ENCODE measurements at places on chromosomes 11 and 22.

DNA sequence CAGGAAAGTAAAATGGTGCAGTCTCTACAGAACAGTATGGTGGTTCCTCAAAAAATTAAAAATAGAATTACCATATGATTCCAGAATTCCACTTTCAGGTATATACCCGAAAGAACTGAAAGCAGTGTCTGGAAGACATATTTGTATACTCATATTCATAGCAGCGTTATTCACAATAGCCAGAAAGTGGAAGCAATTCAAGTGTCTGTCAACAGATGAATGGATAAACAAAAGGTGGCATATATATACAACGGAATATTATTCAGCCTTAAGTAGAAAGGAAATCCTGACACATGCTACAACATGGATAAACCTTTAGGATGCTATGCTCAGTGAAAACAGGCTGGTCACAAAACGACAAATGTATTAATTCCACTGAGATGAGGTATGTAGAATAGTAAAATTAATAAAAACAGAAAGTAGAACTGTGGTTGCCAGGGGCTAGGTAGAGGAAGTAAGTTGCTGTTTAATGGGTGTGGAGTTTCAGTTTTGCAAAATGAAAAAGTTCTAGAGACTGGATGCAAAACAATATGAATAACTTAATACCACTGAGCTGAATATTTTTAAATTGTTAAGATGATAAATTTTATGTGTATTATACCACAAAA, 14.5 kb downstream of the SAA1 start:
- DNase-seq = no peak

GRCh38 chr11:2416765-2417164, 16.2 kb downstream of the TSSC4 start:
- DNase-seq = no peak

- no peak for DNase-seq
Observed at GRCh38 chr11:61524446-61524845, 15.9 kb downstream of the LRRC10B start.

GRCh38 chr11:26964339-26964738, 29.6 kb upstream of the FIBIN start:
- no peak for DNase-seq

GRCh38 chr11:6655790-6656583, at the start of gene DCHS1:
Gene DCHS1, minus strand, starts transcription at chr11:6655809. Its CDS starts 14,196 bp downstream, at chr11:6641613.
- DNase-seq = no peak

GRCh38 chr11:60502221-60502775, 9.7 kb downstream of the MS4A12 start:
- DNase-seq = no peak

DNA sequence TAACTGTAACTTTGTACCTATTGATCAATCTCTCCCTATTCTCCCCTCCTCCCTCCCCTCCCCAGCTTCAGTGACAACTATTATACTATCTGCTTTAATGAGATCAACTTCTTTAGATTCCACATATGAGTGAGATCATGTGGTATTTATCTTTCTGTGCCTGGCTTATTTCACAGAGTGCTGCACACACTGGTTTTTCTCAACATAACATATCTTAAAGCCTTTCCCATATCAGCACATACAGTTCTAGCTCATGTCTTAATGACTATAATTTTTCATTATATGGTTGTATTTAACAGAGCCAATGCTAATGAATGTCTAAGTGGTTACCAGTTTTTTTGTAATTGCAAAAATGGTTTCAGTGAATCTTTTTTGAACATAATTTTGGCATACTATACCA, 340.3 kb upstream of the DDI1 start:
- DNase-seq = no peak

DNA sequence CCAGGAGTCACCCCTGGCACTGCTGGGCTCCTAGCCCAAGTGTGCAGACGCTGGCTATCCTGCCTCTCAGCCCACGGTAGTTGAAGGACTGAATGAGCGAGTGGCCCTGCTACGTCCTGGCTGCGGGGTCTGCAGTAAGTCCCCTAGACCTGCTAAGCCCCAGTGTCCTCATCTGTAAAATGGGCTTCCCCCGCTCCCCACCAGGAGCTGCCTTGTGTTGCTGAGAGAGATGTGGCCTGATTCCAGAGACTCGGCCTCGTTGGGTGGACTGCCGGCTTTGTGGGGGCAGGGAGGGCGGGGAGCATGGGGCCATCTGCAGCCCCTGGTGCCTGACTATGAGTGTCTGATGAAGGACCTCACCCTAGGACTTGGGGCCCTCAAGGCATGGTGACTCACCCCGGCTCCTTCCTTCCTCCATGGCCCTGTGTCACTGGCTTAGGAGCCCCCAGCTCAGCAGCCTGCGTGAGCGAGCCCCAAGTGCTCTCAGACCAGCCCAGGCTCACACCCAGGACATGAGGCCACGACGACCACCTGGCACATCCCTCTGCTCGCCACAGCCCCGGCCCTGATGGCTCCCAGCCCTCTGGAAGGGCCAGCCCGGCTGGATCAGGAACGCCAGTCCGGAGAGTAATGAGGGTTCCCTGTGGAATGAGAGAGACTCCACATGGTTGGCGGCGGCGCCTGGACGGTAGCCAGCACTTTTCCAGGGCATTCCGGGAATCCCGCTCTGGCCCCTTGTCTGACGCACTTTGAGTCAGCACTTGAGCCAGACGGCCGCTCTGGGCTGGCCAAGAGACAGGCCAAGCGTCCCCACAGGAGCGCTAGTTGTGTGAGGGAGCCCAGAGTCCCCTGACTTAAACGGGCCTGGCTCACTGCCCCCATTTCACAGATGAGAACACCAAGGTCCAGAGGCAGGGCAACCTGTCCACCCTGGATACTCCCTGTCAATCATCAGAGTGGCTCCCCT, 50.5 kb upstream of the SHISAL1 start:
- peak; percentile 97 for DNase-seq

DNA sequence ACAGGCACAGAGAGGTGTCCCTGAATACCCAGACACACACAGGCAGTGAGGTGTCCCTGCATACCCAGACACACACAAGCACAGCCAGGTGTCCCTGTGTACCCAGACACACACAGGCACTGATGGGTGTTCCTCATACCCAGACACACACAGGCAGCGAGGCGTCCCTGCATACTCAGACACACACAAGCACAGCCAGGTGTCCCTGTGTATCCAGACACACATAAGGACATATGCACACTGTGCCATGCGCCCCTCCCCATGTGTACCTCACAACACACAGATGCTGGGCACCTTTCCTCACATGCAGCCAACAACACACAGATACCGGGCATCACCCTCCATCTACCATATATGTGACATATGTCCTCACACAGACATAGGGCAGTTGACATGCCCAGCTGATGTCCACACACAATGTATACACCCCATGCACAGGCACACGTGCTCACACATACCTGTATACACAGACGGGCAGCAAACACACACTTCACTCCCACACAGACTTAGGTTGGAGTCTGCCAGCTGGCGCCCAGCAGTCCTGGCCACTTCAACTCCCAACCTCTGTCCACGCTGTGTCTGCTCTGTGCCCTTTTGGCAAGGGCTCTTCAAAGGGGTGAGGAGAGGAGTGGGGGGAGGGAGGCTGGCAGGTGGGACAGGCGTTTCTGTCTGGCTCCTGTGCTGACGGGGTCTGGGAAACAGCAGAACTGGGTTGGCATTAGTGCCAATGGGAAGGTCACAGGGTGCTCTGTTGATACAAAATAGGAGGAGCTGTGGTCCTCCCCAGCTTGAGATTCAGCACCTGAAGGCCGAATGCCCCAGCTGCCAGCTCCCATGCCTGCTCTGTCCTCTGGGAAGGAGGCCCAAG, 69.4 kb upstream of the ALX4 start:
- no peak for DNase-seq

DNA sequence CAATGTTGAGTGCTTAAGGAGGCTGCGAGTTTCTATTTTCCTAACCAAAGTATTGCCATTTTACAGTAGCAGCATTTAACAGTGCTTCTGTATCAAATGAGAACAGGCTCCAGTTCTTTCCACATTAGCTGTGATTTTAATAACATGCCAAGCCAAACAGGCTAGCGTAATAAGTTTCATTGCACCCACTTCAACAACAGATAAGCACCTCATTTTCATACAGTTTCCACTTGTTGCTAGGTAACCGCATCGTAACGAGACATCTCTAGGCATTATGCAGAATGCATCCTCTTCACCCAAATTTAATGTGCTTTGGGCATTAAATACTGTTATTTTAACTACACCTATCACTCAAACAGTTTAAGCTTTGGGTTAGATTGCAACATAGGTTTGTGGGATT, 79.0 kb downstream of the CADM1 start:
- no peak for DNase-seq

- peak; percentile 95 for DNase-seq
Observed at GRCh38 chr11:103806130-103806895, 230.1 kb upstream of the DDI1 start.

DNA sequence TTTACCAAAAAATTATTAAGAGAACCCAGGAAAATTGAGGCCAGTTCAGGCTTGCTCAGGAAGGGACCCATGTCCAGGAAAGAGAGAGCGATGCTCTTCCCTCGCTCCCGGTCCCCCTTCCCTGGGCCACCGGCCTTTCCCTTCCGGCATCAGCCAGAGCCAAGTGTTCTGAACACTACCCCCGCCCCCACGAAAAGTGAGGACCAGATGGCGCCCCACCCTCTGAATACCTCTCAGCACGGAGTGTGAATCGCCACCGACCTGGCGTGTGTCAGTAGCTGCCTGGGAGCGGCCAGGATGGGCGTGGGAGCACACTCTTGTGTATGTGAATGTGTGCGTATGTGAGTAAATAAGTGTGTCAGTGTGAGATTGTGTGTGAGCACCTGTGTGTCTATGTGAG, 20.2 kb downstream of the RPS6KA4 start:
- DNase-seq = no peak

GRCh38 chr11:12303421-12304149, 73.8 kb upstream of the PARVA start:
- DNase-seq = no peak

DNA sequence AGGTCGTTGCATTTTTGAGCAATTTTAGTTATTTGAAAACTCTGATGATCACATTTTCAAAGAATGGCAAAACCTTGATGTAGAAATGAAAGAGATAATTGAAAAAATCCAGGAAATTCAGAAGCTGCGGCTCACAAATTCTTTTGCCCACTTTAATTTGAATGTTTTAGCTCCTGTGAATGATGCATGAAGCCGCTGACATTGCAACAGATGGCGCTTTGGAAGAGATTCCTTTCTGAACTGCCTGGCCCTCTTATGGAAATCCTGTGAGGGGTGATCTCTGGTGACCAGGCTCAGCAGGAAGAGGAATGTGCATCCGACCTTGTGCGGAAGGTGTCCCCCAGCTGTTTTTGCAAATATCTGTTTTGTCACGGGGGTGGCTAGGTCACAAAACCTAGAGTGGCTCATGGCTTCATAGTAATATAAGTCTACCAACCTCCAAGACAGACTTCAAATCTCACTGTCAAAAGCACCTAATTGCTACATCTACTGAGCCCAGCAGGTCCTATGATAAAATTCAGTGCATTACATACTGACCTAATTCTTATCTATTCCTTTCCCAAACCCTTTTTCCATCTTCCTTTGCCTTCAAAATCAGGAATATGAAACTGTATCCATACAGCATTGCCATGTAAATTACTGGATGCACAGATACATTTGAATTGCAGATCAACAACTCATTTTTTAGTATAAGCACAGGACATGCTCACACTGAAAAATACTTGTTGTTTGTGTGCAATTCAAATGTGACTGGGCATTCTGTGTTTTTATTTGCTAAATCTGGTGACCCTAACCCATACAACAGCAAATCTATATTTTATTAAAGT, 412.7 kb downstream of the ETS1 start:
- DNase-seq = peak; percentile 43

GRCh38 chr11:101567071-101567470, 16.7 kb downstream of the TRPC6 start:
- no peak for DNase-seq

DNA sequence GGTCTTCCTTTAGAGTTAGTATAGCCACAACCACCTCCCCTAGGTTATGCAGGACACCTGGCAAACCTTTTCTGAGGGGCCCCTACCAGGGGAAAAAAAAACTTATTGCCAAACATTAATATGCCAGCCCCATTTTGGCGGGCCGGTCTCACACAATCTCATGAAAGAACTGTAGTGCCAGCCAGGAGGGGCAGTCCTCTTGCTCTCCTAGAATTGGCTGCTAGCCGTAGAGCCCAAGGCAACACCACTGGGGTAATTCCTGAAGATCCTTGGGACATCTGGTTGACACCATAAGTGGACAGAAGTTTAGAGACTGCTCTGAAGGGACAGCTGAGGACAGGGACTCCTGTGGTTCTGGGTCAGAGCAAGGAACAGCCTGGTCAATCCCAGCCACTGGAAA, 24.2 kb downstream of the NAV2 start:
- DNase-seq = no peak

- DNase-seq = no peak
Observed at GRCh38 chr11:108003623-108004022, 5.1 kb upstream of the CUL5 start.

DNA sequence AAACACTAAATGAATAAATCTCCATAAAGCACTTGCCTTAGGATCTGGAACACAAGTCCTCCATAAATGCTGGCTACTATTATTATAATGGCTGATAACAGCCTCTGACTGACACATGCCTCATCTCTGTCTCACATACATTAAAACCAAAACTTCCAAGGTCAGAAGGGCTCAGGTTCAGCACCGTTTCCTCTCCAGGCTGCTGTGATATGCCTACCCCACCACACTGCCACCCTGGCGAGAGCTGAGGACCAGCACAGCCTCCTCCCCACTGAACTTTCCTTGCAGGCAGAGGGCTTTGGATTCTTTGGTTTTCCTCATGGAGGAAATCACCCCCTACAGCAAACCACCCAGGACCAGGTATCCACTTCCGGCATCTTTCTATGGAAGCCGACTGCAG, 112.8 kb downstream of the ABTB2 start:
- DNase-seq = no peak

GRCh38 chr11:116194156-116194904, 578.5 kb downstream of the BUD13 start:
- no peak for DNase-seq

DNA sequence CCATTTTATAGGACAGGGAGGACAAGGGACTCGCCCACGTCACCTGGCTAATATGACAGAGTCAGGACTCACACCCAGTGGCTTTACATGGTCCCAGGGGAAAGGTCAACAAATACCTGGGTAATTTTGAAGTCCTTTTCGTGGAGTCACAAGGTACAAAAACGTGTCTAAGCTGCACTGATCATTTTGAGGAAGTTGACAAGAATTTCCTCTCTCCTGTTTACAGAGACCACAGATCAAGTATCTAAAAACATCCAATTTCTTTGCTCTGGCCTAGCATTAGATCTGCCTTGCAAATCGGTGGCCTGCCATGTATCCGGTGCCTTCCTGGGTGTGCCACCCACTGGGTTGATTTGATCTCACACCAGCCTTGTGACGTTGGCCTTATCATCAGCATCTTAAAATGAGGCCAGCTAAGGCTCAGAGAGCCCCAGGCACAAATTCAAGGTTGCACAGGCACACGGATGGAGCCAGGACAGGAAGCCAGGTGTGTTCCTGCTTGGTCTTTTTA, 17.6 kb downstream of the GDPD5 start:
- no peak for DNase-seq

GRCh38 chr22:22933100-22933806, 45.6 kb downstream of the IGLL5 start:
- DNase-seq = no peak

DNA sequence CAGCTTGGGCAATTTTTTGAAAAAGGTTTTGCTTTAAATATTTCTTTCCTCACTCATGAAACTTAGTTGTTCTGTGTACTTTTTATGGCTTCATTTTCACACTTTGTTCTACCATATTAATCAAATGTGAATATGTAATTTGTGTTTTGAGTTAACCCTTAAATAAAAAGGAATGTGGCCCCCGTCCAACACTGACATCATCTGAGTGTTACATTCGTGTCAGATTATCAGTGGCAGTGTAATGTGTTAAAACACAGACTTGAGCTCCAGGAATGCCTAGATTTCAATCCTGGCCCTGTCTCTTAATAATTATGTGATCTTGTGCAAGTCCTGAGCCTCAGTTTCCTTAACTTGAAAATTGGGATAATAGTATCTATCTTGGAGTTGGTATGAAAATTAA, 5.6 kb downstream of the RTN3 start:
- no peak for DNase-seq

All from fibroblast of mammary gland (primary cell).